ENCODE measurements at places on chromosomes 5 and 9.

GRCh38 chr9:89095761-89096528 lies 82.7 kb downstream of the SHC3 start:
- no peak for DNase-seq

GRCh38 chr9:27162045-27162444 lies 53.0 kb downstream of the TEK start:
- DNase-seq = no peak

DNA sequence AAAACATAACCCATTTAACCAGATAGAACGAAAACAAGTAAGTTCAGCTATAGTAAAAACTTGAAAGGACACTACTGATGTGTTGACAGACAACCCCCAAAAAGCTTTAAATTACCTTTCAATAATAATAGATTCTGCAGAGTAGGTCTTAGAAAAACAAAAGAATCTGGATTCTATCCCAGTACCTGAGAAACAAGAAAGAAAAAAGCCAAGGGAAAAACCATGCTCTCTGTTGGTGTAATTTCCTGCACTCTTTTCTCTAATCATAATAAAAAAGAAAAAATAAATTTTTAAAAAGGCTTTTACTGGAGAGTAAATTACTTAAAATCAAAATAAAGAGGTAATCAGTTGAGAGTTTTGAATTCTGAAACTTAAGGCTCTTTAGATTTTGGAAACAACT lies 1090.4 kb downstream of the PTPRD start:
- DNase-seq = no peak

GRCh38 chr5:106420102-106420501 lies 1250.6 kb downstream of the EFNA5 start:
- DNase-seq = no peak

- DNase-seq = no peak
Measured at GRCh38 chr5:102114525-102115069, 181.5 kb downstream of the SLCO4C1 start.

- no peak for DNase-seq
Measured at GRCh38 chr5:142772446-142773293, 2.5 kb downstream of the ARHGAP26 start.

GRCh38 chr5:144644317-144644716 lies 473.6 kb downstream of the KCTD16 start:
- no peak for DNase-seq

DNA sequence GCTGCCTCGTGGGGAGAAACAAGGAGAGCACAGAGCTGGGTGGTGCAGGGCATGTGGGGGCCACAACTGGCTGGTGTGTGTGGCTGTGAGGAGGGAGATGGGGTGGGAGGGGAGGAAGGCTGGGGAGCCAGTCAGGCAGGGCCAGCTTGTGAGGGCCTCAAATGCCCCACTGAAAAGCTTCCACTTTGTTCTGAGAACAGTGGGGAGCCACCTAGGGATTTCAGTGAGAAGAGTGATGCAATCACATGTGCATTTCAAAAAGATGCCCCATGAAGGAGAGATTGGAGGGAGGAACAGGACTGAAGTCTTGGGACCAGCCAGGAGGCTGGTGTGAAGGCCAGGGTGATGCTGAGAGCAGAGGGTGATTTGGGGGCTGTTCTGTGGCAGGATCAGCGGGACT lies 1.3 kb downstream of the OR13J1 start:
- DNase-seq = no peak

DNA sequence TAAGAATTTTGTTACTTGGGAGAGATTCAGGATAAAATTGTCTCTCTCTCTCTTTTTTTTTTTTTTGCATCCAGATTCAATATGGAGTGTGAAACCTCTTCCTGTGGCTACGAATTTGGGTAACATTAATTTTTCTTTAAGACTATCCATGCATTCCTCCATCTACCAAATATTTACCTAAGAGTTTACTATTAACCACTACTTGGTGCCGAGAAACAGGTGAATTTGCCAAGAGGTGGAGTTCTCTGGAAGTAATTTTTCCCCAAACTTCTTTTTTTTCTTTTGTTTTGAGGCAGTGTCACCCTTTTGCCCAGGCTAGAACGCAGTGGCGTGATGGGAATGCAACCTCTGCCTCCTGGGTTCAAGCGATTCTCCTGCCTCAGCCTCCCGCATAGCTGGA lies 206.3 kb upstream of the VLDLR start:
- no peak for DNase-seq

GRCh38 chr9:94956731-94957130 lies 230.2 kb downstream of the AOPEP start:
- no peak for DNase-seq

DNA sequence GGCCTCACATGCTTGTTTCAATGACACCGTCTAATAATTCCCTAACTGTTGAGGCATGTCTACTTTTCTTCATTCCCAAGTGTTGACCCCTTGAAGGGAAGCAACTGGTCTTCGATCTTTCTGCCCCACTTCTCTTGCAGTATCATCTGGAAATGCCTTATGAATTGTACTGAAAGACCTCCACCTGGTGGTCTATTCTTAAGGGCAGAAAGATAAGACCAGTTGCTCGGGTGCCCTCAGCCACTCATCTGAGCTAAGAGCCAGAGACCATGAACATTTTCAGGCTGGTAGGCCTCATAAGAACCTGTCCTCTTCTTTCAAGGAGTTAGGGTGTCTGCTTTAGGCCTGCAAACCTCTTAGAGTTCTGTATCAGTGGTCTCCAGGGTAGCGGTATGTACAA lies 542.5 kb downstream of the CTNND2 start:
- no peak for DNase-seq

DNA sequence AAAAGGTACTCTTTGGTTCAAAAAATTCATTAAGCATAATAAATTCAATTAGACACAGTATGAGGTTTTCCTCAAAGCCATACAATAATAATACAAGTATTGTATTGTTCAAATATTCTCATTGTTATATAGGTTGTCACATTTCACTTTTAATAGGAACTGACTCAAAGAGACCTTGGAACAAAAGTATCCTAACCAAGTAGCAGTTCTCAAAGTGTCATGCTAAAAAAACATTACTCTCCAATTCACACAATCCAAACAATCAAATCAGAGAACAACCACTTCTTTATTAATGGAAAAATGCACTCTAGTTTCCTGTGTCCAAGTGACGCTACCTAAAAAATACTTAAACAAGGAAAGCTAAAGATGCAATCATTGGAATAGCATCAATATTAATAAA lies 115.4 kb downstream of the DENND1A start:
- DNase-seq = no peak

- no peak for DNase-seq
Measured at GRCh38 chr9:119268985-119269384, 100.2 kb downstream of the BRINP1 start.

DNA sequence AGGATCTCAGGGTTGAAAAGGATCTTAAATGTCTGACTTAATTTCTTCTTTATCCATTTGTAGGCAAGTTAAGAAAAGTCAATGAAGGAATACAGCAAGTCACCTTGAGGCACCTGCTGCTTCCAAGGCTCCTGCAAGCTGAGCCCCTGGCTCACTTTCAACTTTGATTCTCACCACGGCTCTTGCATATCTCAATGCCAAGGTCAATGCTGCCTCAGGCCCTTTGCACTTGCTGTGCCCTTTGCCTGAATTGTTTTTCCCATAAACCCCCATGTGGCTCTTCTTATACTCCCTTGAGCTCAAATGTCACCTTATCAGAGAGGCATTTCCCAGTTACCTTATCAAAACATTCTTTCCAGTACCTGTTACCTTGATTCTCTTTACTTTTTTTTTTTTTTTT lies 144.3 kb upstream of the RAPGEF1 start:
- DNase-seq = no peak

DNA sequence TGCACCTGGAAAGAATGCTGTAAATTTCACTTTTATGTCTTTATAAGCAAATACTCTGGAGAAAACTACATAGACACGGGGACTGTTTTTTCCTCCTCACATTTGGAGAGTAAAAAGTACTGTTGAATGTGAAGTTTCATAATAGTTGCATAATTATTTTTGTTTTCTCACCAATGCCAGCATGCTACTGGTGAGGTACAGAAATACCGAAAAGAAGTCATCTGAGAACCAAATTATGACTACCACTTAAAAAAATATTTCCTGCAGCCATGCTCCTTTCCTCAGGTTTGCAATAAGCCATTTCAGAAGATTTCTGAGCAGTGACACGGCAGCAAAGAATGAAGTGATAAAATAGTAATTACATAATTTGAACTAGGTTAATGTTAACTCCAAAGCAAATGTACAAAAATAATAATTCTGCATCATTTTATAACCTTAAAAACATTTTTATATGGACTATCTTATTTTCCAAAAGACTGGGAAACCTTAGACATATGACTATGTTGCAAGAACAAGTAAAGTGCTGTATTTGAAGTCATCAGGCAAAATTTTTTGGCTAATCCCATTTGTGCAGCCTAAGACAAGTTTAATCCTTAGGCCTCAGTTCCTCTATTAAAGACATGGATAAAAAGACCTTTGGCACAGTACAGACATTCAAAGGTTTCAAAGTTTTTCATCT lies 144.7 kb downstream of the PCSK1 start:
- no peak for DNase-seq

- no peak for DNase-seq
Measured at GRCh38 chr5:147935032-147935431, 28.7 kb upstream of the C5orf46 start.

GRCh38 chr5:168869615-168870227 lies 290.6 kb upstream of the PANK3 start:
- no peak for DNase-seq

GRCh38 chr5:173881811-173882575 lies 6.2 kb upstream of the CPEB4 start:
- DNase-seq = no peak

- no peak for DNase-seq
Measured at GRCh38 chr5:143713047-143714003, 98.6 kb upstream of the HMHB1 start.

DNA sequence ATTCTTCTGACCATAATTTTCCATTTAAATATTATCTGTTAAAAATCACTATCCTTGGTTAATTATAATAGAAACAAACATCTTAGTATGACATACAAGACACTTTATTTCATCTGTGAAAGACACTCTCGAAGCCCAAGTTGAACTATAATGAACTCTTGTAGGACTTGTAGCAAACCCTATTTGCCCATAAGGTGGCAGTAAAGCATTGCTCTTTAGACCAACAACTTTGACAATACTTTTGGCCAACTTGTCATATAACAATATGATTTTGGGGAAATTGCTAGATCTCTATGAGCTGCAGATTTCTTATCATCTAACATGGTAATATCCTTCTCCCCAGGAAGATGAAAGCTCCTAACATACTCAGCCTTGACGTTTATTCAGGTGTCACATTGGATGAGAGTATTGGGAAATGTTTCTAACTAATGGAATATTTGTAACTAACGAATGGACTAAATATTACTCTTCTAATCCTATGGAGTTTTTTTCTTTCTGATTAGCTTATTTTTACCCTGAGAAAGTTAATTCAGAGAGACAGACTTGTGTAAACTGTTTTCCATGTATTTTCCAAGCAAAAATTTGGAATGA lies 11.0 kb downstream of the SPINK14 start:
- DNase-seq = no peak

GRCh38 chr5:44495280-44495679 lies 106.1 kb upstream of the FGF10 start:
- no peak for DNase-seq

DNA sequence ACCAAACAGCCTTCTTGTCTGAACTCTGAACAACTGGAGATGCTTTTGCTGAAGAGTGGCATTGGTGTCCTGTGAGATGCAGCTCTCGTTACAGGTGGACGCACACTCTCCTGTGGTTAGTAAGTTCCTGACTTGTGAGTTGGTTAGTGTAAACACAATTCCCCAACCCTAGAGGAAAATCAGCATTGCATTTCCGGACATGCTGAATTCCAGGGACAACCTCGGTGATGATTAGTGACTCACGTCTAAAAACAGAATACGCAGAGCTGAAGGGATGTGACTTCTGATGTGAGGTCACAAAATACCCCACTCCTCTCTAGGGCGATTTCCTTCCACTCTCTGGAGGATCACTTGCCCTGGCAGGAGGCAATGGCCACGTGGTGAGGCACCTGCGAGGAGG lies 5.0 kb downstream of the OR2V2 start:
- DNase-seq = no peak

DNA sequence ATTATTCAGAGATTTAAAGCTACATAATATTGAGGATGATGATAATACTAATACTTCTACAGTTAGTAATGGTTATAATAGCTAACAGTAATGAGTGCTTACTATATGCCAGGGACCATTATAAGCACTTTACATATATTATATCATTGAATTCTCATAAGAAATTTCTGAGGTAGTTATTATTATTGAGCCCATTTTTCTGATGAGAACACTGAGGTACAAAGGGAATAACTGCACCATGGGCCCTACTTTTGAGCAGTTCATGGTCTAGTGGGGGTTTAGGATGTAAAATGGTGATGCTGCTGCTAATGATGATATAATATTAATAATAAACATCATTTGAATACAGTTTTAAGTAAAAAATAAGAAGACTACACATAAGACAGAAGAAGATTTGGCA lies 64.2 kb upstream of the SPDL1 start:
- DNase-seq = no peak

GRCh38 chr9:70580606-70581195 lies 166.2 kb upstream of the KLF9 start:
- DNase-seq = no peak

DNA sequence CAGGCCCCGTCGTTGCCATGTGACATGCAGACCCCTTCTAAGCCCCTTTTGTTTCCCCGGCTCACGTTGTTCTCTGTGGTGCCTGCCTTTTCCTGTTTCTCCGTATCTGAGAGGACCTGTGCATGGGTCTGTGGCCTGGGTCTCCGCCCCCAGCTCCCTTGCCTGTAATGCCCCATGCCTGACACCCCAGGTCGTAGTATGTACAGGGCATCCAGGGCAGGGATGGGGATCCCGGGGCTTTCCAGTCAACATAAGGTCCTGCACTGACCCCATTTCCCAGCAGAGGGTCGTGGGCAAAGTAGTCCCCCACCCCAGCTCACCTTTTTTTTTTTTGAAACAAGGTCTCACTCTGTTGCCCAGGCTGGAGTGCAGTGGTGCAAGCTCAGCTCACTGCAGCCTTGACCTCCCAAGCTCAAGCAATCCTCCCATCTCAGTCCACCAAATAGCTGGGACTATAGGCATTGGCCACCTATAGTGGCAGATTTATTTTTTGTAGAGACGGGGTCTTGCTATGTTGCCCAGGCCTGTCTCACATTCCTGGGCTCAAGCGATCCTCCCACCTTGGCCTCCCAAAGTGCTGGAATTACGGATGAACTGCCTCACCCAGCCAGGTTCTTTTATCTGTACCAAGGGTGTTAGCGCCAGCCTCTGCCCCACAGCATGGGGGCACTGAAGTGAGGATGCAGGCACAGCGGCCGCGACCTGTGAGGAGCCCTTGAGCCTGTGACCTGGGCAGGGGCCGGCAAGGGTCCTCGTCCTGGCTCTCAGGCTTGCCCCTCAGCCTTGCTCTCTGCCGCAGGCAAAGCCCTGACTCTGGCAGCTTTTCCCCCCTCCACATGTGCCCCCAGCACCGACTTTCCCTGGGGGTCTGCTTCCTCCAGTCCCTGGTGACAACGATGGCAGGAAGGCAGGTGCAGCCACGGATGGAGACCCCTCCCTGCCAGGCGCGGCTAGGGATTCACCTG lies 19.1 kb upstream of the QSOX2 start:
- no peak for DNase-seq

GRCh38 chr5:67163231-67163756 lies 33.3 kb downstream of the CD180 start:
- DNase-seq = no peak

- no peak for DNase-seq
Measured at GRCh38 chr5:108461628-108462367, 79.9 kb upstream of the FBXL17 start.
